ENCODE measurements at places on chromosomes 2 and 18.

- no peak for DNase-seq
Measured at GRCh38 chr18:25662272-25662671, 310.3 kb upstream of the ZNF521 start.

- no peak for DNase-seq
Measured at GRCh38 chr2:101688261-101688660, 9.2 kb upstream of the MAP4K4 start.

GRCh38 chr2:6956566-6956965, 39.4 kb downstream of the RNF144A start:
- no peak for DNase-seq

DNA sequence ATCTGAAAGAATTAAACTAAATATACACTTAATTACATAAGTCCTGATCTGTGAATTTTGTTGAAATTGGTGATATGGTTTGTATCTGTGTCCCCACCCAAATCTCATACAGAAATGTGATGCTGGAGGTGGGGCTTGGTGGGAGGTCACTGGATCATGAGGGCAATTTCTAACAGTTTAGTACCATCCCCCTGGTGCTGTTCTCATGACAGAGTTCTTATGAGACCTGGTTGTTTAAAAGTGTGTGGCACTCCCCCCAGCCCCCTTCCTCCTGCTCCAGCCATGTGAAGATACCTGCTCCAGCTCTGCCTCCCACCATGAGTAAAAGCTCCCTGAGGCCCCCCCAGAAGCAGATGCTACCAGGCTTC, 18.7 kb downstream of the FEZ2 start:
- DNase-seq, result no peak

DNA sequence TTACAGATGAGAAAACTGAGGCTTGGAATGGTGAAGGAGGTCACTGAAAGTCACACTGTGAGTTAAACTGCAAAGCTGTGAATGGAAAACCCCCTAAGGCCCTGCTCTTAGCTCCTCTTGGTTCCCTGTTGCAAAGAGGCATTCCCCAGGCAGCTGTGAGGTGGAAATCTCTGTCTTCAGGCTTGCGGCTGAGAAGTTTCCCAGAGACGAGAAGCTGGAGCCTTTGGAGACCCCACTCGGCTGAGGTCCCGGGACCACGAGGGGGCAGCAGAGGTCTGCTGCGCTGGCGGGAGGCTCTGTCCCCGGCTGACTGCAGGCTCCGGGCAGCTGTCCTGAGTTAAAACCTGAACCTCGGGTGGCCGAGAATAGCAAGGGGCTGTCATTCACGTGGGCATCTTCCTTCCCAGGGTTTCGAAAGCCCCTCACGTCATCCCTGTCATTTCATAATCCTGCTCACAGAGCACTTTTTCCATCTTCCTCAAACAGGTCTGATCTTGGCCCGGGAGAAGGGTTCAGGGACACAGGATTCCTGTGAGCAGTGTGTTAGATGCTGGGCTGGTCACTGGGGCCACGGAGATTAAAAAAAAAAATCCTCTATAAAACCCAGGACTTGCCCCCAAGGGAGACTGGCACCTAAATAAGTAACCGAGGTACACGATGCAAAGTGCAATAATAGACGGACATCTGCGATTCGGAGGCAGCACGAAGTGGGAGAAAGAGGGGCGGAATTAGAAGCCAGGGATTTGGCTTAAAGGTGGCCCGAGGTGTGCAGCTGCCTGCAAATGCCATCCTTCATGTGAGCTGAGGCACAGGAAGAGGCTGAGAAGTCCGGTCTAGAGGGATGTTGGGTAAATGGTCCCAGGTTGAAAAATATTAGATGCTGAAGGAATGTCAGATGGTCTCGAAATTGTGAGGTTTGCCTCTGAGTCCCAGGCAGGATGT, 24.6 kb upstream of the ATOH8 start:
- peak; percentile 66 for DNase-seq

DNA sequence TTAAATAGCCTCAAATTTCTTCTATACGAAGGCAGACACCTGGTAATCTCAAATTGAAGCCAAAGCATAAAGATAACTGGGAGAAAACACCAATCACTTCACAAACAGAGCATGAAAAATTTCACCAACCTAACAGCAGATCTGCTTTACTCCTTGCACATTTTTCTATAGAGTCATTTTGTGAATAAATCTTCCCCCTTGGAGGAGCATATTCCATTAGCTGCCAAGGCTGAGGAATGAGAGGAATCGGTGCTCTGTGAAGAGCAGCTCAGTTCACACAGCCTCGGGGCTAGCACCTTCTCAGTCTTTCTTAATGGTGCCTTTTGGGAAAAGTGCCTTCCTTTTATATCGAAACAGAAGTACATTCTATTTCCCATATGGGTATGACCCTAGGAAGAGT, 1313.7 kb upstream of the NRXN1 start:
- no peak for DNase-seq

DNA sequence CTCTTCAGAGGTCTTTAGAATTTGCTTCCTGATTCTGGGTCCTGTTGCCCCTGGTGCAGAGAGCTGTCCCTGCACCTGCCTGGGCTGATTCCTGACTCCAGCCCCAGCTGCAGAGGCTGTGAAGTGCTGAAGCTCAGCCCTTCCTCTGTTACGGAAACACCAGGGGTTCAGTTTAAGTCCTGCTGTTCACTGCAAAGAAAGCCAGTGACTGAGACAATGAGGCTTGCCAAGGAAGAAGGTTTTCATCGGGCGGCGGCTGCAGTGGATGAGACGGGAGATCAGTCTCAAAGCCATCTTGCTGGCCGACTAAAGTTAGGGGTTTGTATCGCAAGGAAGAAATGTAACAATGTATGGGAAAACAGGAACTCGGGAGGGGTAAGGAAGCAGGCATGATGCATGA, 142.4 kb upstream of the ZNF236 start:
- no peak for DNase-seq

DNA sequence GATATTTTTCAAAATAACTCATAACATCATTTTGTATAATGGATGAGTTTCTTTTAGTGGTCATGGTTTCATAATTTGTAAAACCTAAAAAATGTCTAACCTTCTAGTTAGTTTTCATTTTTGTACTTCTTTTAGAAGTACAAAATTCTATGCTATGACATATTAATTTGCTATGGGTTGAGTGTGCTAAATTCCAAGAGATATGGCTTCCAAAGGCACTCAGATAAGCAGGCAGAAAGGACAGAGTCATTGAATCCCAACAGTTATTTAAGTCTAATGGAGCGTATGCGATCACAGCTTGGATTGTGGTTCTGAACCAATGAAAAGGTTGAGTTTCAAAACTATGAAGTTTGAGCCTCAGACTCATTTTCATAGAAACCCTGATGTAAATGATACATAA, 37.0 kb downstream of the GCG start:
- DNase-seq, result no peak

DNA sequence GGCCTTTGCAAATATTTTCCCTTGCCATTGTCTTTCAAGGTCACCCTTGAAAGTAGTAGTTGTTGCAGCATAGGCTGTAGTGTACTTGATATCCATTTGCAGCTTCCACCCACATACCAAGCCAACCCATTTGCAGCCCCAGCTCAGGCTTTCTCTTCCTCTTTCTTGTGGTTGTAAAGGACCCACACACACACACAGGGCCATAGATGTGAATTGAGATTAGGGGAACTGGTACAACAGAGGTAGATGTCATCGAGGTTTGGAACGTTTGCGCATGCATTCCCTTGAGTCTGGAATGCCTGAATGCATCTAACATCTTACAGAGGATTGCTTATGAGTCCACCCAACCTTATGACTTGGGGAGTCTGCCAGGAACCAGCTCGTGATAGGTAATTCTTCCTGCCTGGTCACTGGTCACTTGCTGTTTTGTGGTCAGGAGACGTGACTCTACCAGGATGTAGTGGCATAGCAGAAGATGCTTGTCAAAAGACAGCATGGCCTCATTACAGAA, 91.9 kb downstream of the MRPS9 start:
- no peak for DNase-seq

DNA sequence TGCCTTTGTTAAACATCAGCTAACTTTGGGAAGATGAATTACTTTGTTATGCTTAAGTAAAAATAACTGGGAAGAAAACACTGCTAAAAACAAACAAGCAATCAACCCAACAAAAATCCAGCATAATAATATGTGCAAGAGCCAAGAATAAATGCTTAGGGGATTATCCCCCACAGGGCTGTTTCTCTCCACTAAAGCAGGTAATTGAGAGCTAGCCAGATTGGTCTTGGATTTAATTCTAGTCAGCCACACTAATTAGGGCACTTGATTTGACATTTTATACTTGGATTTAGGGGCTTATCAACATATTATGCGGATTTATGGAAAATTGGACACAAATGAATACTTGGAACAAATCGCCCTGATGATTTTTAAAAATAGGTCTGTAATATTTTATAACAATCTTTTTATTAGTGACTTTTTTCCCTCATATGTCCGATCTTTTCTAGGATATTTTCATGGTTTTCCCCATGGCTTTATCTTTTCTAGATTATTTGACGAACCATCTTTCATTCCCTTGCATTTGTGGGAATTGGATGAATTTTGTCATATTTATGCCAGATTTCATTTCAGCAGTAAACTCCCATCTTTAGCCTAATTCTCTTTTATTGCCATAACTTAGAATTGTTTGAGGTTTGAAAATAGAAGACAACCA, 199.1 kb upstream of the NXPH2 start:
- no peak for DNase-seq

GRCh38 chr18:51006061-51006818, 23.8 kb upstream of the SMAD4 start:
- DNase-seq, result no peak

DNA sequence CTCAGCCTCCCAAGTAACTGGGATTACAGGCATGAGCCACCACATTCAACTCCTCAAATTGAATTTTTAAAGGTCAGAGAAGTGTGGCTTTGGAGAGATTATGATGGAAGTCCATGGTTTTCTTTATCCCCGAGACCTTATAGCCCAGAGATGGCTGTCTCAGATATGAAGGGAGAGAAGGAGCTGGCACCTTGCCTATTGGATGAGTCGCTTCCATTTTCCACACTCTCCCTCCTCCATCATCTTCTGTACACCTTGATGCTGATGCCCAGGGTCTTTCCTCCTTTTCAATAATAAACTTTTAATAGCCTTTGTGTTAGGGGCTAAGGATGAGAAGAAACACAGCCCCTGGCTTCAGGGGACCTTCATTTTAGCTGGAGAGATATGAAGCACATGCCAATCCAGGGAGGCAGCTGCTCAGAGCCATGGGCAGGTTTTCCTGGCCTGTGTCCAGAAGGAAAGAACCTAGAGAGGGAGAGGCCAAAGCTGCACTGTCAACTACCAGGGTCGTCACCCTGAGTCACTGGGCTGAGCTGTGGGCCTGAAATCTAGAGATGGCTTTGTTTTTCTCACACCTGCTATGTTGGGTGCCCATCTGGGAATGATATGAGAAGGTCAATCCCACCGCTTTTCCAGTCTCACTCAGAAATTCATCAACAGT, 146.0 kb upstream of the SERTAD2 start:
- DNase-seq, result no peak

- no peak for DNase-seq
Measured at GRCh38 chr2:193885419-193885818, 1690.7 kb upstream of the TMEFF2 start.

DNA sequence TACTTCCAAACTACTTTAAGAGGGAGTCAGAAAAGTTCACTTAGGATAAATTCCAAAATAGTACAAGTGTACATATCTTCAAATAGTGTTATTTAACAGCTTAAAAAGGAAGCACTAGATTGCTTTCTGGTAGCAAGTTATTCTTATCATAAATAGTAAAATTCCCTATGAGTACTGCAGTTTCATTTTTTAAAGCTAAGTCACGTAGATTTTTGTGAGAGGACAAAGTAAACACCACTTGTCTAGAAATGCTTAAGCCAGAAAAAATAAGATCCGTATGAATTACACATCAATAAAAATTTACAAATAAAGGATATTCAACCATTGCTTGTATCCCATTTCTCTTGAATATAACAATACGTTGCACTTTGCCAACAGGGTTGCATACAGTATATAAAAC, 19.2 kb downstream of the HNRNPLL start:
- no peak for DNase-seq

- DNase-seq, result no peak
Measured at GRCh38 chr2:234655706-234656105, 158.8 kb upstream of the ARL4C start.

DNA sequence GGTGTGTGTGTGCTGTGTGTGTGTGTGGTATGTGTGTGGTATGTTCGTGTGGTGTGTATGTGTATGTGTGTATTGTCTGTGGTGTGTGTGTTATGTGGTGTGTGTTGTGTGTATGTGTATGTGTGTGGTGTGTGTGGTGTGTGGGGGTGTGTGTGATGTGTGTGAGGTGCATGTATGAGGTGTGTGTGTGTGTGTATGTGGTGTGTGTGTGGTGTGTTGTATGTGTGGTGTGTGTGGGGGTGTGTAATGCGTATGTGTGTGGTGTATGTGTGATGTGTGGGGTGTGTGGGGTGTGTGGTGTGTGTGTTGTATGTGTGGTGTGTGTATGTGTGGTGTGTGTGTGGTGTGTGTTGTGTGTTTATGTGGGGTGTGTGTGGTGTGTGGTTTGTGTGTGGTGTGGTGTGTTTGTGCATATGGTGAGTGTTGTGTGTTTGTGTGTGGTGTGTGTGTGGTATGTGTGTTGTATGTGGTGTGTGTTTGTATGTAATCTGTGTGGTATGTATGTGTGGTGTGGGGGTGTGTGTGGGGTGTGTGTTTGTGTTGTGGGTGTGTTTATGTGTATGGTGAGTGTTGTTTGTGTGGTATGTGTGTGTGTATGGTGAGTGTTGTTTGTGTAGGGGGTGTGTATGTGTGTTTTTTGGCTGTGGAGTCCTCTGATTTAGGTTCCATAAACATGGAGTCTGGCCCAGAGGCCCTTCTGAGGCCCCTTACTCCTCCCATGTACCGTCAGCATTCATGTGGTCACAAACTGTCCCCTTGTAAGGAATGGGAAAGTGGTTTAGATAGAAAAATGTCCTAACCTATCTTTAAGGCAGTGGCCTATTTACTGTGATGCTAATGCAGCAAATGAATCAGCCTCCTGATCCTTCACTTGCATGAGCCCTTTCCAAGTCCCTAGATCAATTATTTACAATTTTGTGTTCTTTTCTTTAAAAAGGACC, 116.0 kb downstream of the ALPK2 start:
- DNase-seq, result no peak

GRCh38 chr2:216571909-216572513, 61.2 kb upstream of the IGFBP2 start:
- DNase-seq, result no peak

DNA sequence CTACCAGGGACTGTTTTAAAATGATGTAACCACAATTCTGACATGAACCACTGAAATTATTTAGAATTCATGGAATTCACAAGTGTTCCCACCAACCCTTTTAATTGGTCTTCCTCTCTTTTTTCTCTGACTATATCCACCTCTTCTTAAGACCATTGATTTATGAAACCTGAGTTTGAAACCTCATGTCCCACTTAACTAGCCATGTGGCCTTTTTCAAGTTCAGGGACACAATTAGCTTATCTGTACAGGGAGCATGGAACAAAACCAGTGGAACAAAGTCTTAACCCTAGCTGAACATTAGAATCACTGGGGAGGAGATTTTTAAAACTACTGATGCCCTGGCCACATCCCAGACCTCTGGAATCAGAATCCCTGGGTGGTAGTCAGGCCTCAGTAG, 41.6 kb upstream of the TMEM163 start:
- no peak for DNase-seq

DNA sequence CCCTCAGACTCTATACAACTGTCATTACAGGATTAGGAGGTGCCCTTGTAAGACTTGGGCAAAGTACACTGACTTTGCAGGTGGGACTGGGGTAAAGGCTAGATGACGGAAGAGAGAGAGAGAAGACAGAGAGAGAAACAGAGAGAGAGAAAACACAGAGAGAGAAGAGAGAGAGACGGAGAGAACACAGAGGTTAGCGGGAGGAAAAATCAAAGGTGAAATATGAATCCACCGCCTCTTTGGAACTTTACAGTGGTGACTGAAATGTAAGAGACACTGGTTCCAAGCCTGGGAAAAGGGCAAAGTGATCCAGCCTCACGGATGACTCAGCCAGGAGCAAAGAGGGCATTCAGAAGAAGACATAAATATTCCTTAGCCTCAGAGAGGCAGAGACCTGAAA, 25.1 kb upstream of the CAB39 start:
- no peak for DNase-seq
